ENCODE measurements at places on chromosomes 11 and 22.
A peak's percentile ranks its signal among the peaks of the same experiment; 100 is the strongest.

GRCh38 chr22:23555118-23555517 lies 25.0 kb downstream of the IGLL1 start:
- DNase-seq, result no peak

- no peak for DNase-seq
Observed at GRCh38 chr11:93917673-93918072, 67.3 kb upstream of the VSTM5 start.

GRCh38 chr11:4211991-4212390 lies 117.4 kb downstream of the RRM1 start:
- DNase-seq, result no peak

- DNase-seq, result no peak
Observed at GRCh38 chr11:83914995-83915394, 628.8 kb upstream of the CCDC90B start.

- DNase-seq, result no peak
Observed at GRCh38 chr11:112597286-112597790, 336.7 kb upstream of the PLET1 start.

- DNase-seq, result no peak
Observed at GRCh38 chr11:107275632-107276031, 182.0 kb downstream of the CWF19L2 start.

DNA sequence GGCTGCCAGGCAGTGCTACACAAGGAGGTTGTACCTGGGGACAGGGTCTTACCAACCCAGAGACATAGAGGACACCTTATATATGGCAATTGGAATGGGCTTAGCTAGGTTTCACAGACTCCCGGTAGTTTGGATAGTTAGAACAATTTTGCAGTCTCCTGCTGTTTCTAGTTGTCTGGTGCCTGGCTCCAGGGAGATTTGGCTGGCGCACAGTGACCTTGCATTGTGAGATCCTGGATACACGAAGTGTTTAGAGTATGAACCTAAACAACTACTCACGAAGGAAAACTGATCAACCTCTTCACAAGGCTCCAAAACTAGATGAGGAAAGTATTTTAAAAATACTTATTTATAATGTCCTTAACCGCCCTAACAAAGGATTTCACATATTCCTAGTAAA lies 614.7 kb downstream of the FAM181B start:
- DNase-seq, result no peak

GRCh38 chr22:35458547-35459422 lies 58.8 kb downstream of the MCM5 start:
- DNase-seq, result no peak

DNA sequence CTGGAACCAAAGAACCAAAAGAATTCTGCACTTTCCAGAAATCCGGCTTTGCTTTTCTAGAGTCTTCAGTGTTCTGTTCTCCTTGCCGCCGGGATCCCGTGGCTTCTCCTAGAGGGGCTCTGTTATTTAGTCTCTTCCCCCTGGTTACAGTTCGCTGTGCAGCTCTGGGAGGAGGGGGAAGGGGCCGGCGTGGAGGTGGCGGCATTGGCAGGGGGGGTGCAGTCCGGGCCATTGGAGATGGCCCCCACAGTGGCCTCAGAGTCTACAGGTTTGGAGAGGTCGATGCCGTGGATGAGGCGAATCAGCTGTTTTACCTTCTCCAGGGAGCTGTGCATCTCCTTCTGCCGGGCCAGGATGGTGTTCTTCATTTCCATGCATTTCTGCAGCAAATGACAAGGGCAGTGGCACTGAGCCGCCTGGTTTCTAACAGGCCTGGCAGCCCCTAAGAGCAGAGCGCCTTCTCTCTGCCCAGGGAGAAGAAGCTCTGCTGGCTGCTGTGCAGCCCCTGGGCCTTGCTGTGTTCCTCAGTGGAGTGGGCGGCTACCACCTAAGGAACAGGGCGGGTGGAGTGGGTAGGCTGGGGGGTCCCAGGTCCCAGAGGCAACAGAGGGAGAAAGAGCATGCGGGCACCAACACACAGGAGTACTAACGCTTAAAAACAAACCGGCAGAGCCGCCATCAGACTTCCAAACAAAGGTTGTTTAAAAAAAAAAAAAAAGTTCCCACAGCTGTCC lies 11.6 kb downstream of the LARGE2 start:
- no peak for DNase-seq

- DNase-seq, result no peak
Observed at GRCh38 chr11:78354408-78355308, 63.0 kb downstream of the GAB2 start.

DNA sequence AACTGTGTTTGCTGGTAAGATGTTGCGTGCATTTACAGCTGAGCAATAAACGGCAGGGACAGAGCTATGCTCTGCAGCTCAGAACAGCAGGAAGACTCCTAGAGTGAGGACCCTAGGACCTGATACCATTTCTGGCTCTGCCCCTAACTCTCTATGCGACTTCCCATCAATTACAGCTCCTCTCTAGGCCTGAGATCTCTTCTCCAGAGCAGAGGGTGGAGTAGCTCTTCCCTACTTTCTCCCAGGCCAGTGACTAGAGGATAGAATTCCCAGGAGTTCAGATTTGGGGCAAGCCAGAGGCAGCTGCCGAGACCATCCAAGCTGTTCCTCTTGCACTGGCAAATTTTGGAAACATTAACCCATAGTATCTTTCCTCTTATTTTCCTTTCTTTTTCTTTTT lies 12.8 kb upstream of the SCGB1A1 start:
- no peak for DNase-seq

DNA sequence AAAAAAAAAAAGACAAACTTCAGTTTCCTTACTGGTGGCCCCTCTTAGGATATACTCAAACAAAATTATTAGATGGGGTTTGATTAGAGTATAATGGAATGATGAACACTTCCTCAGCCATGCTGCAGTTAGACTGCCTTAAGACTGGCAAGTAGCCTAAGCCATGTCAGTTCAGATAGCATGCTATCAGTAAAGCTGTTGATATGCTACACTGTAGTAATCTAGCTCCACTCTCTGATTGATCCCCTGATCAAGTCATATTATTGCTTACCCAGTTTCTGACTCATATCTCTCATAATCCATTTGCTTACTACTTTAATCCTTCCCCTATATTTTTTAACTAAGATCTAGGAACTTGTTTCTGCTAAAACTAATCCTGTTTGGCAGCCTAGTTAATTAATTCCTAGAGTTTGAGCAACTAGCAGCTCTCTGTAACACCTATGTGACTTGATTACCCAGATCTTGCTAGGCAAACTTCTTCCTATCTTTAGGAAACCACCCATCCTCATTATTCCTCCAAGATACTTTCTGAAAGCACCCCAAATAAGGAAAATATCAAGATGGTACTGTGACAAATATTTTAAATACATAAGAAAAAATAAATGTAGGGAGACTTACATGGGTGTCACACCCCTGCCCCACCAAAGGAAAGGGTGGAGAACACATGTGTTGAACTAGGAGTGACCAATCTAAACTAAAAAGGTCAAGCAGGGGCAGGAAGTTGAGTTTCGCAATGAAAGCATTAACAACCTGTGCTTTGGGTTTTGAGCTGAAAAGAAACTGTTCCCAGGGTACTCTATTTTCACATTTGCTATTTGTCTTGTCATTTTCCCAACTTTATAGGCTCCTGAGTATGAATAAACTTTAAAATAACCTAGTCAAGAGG lies 43.2 kb downstream of the PIK3C2A start:
- DNase-seq, result no peak

DNA sequence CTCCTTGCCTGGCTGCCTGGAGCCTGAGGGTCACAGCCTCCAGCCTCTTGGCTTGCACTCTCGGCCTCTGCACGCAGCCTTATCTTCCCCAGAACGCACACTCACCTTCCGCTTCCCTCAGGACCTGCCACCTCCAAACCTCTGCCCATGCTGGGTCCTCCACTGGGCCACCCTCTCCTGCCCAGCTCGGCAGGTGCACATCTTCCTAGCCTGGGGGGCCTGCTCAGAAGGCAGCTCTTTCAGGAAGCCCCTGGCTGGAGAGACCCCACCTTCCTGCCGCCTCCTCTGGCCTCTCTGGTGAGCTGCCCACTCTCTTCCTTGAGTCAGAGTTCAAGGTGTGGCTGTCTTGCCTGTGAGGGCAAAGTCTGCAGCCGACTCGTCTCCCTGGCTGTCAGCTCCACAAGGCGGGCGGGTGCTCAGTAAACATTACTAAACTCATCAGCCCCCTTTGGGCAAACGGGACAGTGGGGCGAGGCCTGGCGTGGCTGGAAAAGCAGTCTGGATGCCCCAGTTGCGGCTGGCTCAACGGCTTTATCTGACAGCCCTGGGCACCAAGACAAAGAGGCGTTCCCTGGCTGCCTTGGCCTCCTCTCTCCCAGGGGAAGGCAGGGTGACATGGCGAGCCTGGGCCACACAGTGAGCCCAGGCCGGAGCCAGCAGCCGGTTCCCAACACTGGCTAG lies 1.7 kb upstream of the LINC01488 start:
- DNase-seq, result peak; percentile 8
